ENCODE measurements at places on chromosomes 11 and 22.

DNA sequence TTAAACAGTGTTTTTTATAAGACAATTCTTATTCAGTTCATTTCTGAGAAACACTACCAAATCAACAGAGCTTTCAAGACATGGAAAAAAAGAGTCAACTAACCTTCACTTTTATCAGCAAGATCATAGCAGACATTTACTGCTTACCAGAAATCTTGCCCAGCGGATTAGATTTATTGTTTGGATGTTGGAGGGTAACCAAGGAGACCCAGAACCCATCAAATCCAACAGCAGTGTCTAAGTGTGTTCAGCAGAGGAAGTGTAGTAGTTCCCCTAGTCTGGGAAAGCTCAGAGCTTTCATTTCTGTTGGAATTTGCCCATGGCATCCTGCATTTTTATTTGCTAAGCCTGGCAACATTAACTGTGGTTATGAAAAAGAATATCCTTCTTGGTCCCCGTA, 2.4 kb upstream of the PGM2L1 start:
- no peak for DNase-seq

GRCh38 chr11:94536386-94536785, 7.3 kb upstream of the FUT4 start:
- no peak for DNase-seq

GRCh38 chr22:27434898-27435297, 366.7 kb downstream of the MN1 start:
- no peak for DNase-seq

DNA sequence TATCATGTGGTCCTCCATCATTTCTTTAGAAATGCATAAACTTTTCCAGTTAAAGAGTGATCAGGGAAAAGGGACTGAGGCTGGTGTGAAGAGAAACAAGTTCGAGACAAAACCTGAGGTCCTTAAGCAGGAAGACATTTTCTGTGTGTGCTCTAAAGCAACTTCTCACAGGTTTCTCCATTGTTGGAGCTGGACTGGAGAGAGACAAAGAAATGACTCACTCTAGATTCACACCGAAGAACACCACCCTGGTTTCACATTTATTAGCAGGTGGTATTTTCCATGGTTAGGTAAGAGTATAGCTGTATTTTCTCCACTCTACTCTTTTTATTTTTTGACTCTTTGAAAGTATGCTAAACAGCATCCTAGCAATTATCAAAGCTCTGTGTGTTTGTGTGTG, 736.4 kb downstream of the KCNA4 start:
- DNase-seq = no peak

DNA sequence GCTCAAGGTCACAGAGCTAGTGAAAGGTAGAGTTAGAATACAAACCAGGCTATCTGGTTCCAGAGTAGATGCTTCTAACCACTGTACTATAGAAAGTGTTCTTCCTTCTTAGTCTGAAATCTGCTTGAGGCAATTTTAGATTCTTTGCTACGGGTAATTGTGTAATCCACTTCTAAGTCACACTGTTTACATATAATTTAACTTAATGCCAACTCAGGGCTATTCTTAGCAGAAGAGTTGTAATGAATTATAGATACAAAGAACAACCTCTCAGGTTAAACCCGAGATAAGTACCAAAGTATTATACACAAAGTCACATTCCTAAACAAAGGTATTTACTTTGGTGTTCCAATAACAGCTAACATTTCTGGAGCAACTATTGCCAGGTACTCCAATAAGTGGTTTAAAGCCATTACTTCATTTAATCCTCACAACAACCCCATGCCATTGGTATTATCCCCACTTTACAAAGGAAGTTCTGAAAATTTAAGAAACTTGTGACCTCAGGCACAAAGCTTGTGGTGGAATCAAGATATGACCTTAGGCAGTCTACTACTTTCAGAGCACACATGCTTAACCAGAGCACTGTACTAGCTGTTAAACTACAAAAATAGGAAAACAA, 31.1 kb upstream of the DDI1 start:
- DNase-seq = no peak

GRCh38 chr11:72584293-72584938, 89.8 kb downstream of the PDE2A start:
- peak; percentile 42 for DNase-seq

DNA sequence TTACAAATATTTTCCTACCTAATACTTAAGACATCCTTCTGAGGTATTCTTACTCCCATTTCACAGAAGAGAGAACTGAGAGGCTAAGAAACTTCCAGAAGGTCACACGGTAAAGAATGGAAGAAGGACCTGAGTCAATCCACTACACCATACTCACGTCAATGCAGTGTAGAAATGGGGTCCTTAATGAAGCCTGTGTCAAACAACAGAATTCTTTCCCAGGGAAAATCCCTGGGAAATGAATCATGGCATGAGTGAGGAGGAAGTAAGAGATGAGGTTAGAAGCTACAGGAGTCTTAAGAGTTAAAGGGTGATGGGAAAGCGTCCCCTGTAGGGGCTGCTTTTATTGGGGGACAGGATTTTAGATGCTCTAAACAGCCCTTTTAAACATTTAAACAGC, 147.9 kb downstream of the C11orf91 start:
- no peak for DNase-seq

- no peak for DNase-seq
These were observed 4.5 kb downstream of the TRIM29 start for GRCh38 chr11:120133216-120134105.

GRCh38 chr11:73070653-73071052, 71.5 kb downstream of the FCHSD2 start:
- no peak for DNase-seq

DNA sequence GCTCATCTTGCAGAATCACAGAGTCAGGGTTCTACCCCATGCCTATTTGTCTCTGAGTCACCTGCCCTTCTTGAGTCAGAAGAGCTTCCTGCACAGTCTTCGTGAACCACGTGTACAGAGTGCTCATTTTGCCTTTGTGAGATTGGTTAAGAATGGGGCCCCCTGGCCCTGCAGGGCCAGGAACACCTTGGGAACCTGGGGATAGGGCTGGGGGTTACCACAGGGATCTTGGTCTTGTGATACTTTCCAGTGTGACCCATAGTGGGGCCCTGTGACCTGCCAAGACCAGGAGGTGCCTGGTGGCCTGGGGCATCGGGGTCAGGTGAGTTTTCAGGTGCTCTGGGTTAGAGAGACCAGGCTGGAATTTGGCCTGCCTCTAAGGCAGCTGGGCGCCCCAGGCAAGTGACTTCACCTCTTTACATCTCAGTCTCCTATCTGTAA, 9.4 kb downstream of the TMPRSS13 start:
- DNase-seq = no peak

DNA sequence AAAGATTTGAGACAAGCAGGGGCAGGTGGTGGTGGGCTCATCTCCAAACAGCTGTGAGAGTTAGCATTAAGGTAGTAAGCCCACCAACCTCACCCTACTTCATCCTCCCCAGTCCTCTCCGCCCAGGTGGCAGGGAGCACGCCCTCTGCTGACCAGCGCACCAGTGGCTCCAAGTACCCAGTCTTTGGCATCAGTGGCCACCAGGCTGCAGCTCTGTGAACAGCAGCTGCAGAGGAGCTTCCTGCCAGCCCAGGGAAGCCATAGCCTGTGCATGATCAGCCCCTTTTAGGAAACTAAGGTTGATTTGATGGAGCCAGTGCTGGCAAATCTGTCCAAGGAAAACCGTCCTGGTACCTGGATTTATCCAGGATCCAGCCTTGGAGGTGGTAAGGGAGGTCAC, 21.7 kb downstream of the CAVIN3 start:
- DNase-seq = no peak

GRCh38 chr11:102391549-102392237, 44.7 kb downstream of the BIRC2 start:
- no peak for DNase-seq

DNA sequence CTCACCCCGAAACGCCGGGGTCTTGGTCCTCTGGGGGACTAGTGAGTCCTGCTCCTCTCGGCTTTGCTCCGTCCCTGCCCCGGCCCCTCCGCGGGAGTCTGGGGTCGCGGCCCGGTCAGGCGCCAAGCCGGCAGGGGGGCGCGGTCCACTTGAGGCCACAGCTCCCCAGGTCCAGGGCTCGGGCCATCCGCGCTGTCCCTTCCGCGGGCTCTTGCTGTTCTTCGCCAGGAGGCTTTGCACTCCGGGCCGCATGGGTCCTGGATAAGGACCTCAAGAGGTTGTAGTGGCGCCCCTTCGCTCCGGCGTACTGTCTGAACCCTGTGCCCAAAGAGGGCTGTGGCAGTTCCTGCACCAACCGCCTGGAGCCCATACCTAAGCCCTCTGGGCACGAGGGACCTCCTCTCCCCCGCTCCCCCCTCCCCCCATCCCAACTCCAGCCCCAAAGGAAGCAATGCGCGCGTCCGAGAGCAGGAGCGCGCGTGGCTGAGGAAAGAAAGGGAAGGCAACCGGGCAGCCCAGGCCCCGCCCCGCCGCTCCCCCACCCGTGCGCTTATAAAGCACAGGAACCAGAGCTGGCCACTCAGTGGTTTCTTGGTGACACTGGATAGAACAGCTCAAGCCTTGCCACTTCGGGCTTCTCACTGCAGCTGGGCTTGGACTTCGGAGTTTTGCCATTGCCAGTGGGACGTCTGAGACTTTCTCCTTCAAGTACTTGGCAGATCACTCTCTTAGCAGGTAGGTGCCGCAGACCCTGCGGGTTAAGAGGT, at the start of gene ADM:
Gene ADM (plus strand): TSS at position 579 of the 767 bp plus-strand sequence. CDS start 628 bp downstream, outside the sequence.
- DNase-seq = no peak

DNA sequence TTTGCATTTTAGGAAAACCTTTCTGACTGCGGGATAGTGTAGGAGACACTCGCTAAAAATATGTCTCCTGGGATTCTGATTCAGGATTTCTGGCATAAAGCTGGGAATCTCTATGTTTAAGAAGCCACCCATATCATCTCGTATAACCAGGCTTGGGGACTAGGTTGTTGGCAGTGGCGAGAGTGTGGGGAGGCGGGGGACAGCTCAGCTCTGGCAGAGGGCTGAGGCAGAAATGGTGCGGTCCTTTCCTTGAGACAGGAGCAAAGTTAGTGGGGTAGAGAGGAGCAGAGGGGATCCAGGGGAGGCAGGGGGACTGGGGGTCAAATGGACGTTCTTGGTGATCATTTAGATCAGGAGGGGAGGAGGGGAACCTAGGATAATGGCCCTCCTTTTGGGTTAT, 74.3 kb downstream of the TEAD1 start:
- no peak for DNase-seq

GRCh38 chr22:39434243-39434653, 22.6 kb upstream of the MGAT3 start:
- DNase-seq = no peak

DNA sequence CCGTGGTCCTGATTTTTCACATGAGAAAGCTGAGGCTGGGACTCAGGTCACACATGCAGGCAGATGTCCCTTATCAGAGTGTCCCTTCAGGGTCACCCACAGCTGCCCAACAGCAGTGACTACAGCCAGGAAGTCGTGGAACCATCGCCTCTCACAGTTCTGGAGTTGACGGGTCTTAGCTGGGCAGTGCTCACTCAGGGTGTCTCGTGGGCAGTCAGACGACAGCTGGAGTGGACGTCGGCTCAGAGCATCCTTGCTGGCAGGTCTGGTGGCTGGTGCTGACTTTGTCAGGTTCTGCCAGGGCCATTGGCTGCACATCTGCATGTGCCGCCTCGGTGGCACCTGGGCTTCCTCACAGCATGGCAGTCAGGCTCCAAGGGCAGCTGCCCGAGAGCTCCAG, 35.6 kb upstream of the TH start:
- DNase-seq = no peak

- DNase-seq = no peak
These were observed 10.9 kb downstream of the TRIM22 start for GRCh38 chr11:5700421-5701054.

- DNase-seq = no peak
These were observed 409.4 kb upstream of the B3GAT1 start for GRCh38 chr11:134821422-134821821.

DNA sequence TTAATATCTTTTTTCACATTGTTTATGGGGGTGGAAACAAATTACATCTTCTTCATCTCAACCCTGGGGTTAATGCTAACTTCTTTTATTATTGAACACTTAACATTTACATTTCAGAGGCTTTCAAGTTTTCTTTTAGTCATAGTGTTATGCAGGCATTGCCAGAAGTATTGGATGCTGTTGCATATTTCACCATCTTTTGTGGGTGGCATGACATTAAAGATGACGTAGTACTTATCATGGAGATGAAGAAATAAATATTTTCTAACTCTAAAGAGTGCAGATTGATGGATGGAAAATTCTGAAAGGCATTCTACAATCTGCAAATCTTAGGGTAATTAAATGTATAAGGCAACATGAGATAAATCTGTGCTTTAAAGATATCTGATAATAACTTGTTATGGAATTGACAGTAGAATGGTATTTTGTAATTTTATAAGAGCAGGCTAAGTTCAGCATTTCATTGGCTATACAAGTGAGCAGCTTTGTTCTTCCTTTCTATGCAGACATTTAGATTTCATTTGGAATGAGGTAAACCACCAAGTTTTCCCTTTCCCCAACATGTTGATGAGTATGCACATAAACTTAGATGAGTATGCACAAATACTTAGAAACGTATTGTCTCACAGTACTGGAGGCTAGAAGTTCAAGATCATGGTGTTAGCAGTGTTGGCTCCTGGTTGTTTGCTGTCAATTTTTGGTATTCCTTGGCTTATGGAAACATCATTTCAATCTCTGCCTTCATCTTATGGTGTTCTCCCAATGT, 924.4 kb downstream of the METTL15 start:
- no peak for DNase-seq

DNA sequence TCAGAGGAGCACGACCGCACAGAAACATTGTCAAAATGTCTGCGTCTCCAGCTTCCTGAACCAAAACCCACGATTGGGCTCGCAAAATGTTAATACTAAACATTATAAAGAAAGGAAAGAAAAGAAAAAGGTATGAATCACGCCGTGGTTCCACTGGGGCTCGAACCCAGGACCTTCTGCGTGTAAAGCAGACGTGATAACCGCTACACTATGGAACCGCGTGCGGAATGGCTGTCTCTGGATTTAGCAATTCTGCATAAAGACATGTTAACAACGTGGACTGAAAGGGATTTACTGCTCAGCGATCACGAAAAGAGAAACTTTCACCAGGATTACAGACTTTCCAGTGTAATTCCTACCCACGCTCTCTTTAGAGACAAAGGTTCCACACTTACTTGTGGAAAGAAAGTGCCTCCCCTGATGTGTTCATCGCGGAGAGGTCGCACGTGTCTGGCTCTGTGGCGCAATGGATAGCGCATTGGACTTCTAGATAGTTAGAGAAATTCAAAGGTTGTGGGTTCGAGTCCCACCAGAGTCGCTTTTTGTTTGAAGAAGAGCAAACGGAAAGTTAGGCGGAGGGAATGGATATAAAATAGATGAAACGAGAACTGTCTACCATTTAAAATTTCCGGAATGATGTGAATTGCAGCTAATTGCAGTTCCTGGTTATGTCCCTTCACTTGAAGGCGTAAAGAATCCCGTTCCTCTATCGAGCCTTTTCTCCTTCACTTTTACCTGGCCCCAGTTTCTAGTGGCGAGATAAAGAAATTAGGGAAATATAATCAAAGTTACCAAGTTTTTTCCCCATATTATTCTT, 39.7 kb downstream of the OR4D9 start:
- DNase-seq = peak; percentile 80

Measured in activated CD4-positive, alpha-beta T cell treated with anti-CD3 and anti-CD28 coated beads, Interleukin-2, amount 50 U/mL, for 1 hour (primary cell).